ENCODE measurements at places on chromosomes 16 and 17.

DNA sequence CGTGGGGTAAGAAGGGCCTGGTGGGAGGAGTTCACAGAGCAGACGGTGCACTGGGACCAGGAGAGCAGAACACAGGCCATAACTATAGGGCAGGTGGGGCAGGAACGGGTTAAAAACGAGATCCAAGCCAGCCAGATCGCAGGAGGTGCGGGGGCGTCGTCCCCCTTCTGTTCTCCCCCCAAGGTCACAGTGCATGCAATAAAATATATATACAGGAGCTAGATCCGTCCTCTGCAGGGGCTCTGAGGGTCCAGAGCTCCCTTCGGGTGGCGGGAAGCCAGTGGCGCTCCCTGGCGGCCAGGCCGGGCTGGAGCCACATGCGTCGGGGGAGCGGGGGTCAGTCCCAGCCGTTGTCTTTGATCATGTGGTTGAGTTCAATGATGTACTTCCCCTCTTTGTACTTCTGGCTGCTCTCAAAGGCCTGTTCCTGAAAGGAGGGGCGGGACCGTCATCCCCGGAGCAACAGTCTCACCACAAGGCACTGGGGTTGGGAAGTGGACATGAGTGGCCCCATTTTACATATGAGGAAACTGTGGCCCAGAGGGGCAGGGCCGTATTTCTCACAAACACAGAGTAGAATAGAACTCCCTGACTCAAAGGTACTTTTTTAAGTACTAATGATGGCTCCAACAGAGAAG, 768 bp upstream of the TBX6 start:
- peak; percentile 59 for DNase-seq

DNA sequence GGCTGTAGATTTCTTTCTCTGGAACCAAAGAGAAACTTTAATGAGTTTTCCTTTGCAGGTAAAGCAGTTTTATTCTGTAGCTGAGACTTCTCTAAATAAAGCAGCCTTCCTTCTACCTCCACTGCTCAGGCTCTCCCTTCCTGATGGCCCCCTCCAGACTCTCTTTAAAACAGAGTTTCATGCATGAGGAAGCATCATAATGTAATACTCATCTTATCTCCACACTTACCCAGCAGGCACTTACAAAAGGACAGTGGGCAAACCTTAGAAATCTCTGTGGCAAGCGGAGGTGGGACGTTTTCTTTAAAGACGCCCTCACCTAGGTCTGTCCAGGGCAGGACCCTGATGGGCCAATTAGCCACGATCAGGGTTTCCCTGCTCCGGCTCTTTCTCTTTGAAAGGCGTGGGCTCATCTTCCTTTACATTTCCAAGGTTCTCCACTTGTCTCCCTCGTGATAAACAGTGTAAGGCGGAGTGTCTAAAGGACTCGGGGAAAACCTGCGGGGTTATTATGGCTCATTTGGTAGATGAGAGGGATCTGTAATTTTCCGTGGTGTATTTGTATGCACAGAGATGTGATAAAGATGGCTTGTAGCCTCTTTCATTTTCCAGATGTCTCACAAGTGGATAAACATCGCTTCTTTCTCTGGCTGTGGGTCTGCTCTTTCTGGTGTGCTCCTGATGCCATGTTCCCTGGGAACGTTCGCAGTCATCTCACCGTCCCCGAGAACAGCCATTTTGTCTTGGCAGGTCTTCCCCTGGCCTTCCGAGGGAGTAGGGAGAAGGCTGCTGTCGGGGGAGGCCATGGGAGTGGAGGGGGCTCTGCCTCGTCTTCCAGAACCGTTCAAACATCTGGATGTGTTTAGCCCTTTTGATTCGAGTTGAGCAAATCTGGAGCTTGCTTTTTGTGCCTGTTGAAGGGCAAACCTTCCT, 239.0 kb downstream of the CCDC182 start:
- DNase-seq = no peak

- no peak for DNase-seq
Measured at GRCh38 chr17:79989106-79989835, 46.4 kb downstream of the TBC1D16 start.

GRCh38 chr17:40538019-40538935, 27.0 kb downstream of the CCR7 start:
- no peak for DNase-seq

- no peak for DNase-seq
Measured at GRCh38 chr17:39134878-39135277, 16.6 kb downstream of the PLXDC1 start.
